ENCODE measurements at places on chromosomes 11 and 22.

- no peak for DNase-seq
Measured at GRCh38 chr11:47631473-47631872, 10.9 kb downstream of the MTCH2 start.

DNA sequence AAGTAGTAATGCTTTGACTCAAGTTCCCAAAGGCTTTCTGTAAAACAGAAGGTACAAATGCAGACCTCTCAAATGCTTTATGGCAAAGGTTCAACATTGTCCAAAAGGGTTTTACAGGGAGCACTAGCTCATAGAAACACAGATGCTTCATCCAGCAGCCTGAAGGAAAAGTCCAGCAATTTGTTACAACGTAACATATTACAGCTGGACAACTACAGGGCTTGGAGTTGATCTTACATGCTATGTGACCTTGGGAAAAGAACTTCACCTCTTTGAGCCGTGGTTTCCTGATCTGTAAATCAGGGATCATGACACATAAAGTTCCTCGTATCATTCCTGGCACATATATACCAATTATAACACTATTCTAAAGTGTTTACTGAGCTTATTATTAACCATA, 84.9 kb downstream of the DDIAS start:
- no peak for DNase-seq

GRCh38 chr22:46961591-46962295, 199.3 kb downstream of the TBC1D22A start:
- no peak for DNase-seq

GRCh38 chr11:2173150-2173693, 1.6 kb upstream of the TH start:
- DNase-seq = no peak

GRCh38 chr22:41286639-41287091, 678 bp upstream of the RANGAP1 start:
- peak; percentile 23 for DNase-seq

GRCh38 chr11:118448294-118448693, 12.0 kb downstream of the KMT2A start:
- no peak for DNase-seq

DNA sequence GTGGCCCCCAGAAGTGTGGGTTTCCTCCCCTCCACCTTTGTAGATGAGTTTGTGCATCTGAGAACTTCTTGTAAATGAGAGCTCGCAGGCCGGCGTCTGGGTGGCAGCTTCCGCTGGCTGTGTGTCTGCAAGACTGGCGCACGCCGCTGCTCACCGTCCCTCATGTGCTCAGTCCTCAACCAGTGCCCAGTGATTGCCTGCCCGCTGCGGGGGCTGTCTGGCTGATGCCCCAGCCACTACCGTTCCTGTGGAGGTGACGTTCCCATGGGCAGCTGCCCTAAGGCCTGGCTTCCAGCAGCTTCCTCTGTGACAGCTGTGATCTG, 8.8 kb downstream of the TBX1 start:
- DNase-seq = no peak

- DNase-seq = no peak
Measured at GRCh38 chr11:68042219-68043028, 3.6 kb downstream of the TCIRG1 start.

GRCh38 chr22:28024422-28024888, 105.4 kb upstream of the PITPNB start:
- DNase-seq = no peak

DNA sequence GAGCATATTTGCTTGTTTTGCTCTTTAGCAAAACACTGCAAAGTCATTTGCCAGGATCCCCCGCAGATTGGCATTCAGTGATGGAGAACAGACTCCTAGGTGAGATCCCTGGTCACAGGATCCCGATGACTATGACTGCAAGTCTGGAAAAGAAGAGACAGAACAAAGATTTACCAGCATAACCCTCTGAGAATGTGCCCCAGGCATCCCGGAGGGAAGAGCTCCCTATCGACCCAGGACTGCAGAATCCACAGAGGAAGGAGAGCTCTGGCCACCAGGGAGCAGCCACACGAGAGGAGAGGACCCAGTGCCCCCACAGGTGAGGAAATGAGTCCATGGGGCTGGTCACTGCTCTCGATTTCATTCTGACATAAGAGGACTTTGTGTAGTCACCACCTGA, 105.2 kb downstream of the ZNF280B start:
- no peak for DNase-seq

- no peak for DNase-seq
Measured at GRCh38 chr22:22892096-22893052, 4.8 kb downstream of the IGLL5 start.

- no peak for DNase-seq
Measured at GRCh38 chr11:76802621-76803020, 19.5 kb downstream of the TSKU start.

DNA sequence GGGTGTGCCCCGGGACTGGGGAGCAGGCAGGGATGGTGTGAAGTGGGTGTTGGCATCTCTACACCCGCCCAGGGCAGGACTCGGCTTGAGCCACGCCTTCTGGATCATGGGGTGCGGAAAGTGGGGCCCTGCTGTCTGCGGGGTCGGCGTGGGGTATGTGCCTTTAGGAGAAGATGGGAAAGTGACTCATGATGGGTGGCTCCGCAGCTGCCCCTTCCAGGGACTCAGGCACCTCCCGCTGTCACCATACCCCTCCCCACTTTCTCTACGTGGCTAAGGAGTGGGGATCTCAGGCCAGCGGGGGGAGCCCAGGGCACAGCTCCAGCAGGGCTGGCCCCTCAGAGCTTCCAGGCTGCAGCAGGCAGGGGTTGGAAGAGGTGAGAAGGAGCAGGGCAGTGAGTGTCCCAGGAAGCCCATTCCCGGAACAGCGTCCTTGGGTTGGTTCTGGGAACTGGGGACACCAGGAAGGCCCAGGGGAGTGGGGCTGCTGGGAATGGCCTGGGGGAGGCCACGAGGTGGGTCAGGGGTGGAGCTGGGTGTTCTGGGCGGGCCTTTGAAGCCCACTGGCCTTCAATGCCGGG, 102.9 kb upstream of the FGF3 start:
- no peak for DNase-seq

- DNase-seq = peak; percentile 4
Measured at GRCh38 chr22:41048791-41049717, 43.3 kb upstream of the EP300 start.

DNA sequence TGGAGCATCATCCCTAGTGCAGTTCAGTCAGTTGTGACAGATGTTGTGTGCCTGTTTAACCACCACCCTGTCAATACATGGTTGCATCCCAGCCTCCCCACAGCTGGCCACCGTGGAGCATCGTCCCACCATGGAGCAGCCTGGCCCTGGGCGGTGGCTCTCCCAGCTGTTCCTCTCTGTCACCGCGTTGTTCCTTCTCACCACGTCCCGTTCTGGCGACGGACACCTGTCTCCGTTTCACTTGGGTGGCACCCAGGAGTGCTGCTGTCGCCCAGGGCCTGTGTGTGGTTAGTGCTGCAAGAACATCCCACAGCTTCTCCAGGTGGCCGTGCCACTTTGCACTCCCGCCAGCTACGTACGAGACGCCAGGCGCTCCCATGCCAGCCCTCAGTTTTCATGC, 26.5 kb downstream of the MUC6 start:
- DNase-seq = no peak

DNA sequence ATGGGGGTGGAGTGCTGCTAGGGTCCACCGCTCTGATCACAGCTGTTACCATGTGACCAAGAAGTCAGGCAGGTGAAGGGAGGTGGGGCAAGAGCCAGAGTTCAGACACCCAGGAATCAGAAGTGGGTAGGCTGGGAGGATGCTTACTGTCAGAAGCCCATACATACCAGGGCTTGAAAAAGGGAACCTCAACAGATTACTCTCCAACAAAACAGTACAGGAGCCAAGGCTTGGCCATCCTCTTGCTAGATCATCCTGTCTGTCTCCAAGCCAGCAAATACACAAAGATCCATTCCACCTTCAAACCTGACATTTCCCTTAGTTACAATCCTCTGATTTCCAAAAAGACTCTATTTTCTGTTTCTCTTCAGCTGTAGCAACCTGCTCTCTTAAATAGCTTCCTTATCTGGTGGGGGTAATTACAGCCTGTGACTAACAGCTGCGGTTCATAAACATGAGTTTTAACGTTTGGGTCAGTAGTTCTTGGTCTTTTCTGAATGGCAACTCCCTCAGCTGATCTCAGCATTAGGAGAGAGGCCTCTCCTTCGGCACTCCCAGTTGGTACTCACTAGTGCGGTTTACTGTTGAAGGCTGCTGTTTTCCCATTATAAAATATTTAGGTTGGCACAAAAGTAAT, 31.1 kb upstream of the WT1 start:
- DNase-seq = no peak

GRCh38 chr11:107018902-107019493, 722 bp upstream of the GUCY1A2 start:
- no peak for DNase-seq

DNA sequence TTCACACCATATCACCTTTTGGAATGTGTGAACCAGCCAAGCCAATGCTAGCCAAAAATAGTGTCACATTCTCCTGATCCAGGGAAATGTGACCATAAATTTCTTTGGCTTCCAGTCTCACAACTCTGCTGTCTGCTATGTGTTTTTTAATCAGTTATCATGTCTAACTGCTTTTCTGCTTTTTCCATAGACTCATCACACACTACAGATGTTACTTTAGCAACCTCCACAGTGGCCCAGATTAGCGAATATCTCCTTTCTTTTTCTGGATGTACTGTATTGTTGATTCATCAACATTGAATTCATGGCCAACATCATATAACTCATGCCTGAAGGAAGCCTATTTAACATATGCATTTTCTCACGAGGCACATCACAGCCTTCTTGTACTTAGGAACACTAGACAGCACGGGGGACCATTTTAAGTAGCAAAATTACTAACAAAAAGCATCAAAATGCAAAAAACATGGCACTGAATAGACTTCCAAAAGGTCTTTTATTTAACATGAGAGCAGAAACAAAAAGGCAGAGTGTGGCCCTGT, 73.1 kb upstream of the POU2AF2 start:
- no peak for DNase-seq

- DNase-seq = no peak
Measured at GRCh38 chr22:40056559-40056958, 61.8 kb downstream of the FAM83F start.

DNA sequence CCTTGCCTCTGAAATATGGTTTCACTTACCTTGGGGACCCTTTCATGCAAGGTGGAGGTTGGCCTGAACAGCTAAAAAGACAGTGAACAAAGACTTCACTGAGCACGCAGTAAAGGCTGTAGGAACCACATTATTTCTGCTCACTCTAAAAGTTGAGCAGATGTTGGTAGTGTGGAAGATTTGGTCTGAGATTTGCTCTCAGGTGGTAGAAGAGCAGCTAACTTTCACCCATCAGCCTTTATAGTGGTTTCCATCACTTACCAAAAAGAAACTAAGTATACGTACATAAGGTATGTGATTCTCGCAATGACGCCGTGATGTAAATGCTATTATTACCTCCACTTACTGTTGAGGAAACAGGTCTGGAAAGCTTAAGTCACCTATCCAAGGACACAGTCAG, 47.3 kb downstream of the PRR5L start:
- no peak for DNase-seq

DNA sequence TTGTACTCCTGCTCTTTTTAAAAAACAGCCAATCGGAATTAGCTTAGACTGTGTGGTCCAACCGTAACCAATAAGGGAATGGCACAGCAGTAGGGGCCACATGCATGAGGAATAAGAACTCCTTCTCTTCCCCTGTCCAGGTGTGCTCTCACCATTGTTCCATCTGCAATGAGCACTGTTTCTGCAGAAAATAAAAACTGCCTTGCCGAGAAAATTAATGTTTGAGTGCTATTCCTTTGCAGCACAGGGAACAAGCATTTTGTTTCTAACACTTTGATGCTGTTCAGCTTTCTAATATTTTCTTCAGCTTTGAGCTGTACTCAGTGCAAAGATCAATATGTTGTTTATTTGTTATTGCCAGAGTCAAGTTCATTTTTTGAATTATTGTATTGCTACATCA, 57.9 kb downstream of the PIWIL3 start:
- no peak for DNase-seq

DNA sequence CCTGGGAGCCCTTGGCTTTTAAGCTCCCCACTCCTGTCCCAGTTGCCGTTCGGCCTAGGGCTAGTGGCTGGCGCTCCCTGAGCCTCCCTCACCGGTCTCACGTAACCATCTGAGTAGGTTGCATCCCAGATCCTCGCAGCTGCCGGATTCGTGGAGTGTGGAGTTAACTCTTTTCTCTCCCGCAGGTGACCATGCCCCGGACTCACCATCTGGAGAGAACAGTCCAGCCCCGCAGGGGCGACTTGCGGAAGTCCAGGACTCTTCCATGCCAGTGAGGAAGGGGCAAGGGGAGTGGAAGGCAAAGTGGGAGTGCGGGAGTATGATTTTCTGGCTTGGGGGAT, 902 bp downstream of the MUS81 start:
- DNase-seq = no peak

- DNase-seq = no peak
Measured at GRCh38 chr11:60370811-60371298, 7.5 kb upstream of the MS4A7 start.

GRCh38 chr11:130071211-130071712, 1.6 kb downstream of the APLP2 start:
- no peak for DNase-seq

- DNase-seq = no peak
Measured at GRCh38 chr22:25692397-25693267, 49.4 kb upstream of the MYO18B start.

GRCh38 chr11:95412074-95412473, 181.1 kb upstream of the SESN3 start:
- no peak for DNase-seq

DNA sequence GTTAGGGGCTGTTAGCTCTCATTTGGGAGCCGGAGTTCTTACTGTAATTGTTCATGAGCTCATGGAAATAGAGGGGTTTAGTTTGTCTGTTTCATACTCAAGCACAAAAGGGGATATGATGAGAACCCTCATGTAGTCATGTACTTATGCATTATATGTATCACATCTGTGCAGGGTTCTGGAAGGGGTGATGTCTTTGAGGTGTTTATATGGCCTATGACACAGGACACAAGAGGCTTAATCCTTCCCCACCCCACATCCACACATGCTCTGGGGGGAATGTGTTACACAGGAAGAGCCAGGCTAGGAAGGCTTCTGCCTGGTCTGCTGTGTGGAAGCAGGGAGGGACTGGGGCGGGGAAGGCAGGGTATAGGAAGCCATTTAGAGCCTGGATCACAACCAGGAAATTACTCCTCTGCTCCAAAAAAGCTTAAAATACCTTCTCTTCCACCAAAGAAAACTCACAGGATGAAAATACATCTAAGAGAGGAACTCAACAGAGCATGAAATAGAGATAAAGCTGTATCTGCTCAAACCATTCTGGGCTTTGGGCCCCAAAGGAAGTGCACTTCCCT, 316.1 kb downstream of the TMEM135 start:
- DNase-seq = no peak

GRCh38 chr11:33273656-33274055, 16.5 kb downstream of the HIPK3 start:
- DNase-seq = no peak

- no peak for DNase-seq
Measured at GRCh38 chr22:17201285-17201945, 17.8 kb downstream of the ADA2 start.
